ENCODE measurements at places on chromosomes 5 and 9.

GRCh38 chr5:74275171-74275992 is 365.1 kb downstream of the ENC1 start:
- H3K4me3 ChIP-seq: no peak overlapping the region
- DNase-seq: no peak
- no peaks in the 10 kb centered on the region for H3K36me3 ChIP-seq
- peaks cover 2% of the 10 kb centered on the region for H3K27me3 ChIP-seq
- no peaks in the 10 kb centered on the region for H3K4me1 ChIP-seq

- H3K36me3 ChIP-seq: peaks cover 26% of the 10 kb centered on the region
- no peak for DNase-seq
- no peak overlapping the region for H3K27ac ChIP-seq
- H3K27me3 ChIP-seq: peaks cover 5% of the 10 kb centered on the region
- no peak overlapping the region for H3K4me3 ChIP-seq
- peaks cover 42% of the 10 kb centered on the region for H3K4me1 ChIP-seq
Observed at GRCh38 chr9:112032009-112032408, 135.4 kb downstream of the UGCG start.

- no peaks in the 10 kb centered on the region for H3K27me3 ChIP-seq
- no peak overlapping the region for H3K4me3 ChIP-seq
- no peak for DNase-seq
Observed at GRCh38 chr5:43233946-43234345, 41.9 kb downstream of the NIM1K start.

DNA sequence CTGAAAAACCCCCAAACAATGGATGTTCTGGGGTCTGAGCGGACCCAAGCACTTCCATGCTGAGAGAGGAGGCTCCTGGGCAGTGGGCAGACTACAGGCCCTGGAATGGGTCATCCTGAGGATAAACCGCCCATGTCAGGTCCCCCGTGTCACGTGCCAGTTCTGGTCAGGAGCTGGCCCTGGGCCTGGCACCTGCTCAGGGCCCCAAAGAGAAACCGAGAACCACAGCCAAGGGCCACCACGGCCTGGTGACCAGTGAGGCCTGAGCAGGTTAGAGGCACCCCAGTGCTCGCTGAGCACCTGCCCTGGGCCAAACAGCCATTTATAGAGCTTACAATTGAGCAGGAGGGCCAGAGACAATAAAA is 15.8 kb downstream of the LMAN2 start:
- no peak for DNase-seq
- H3K27ac ChIP-seq: no peak overlapping the region
- peaks cover 57% of the 10 kb centered on the region for H3K36me3 ChIP-seq
- peaks cover 5% of the 10 kb centered on the region for H3K27me3 ChIP-seq
- no peak overlapping the region for H3K4me3 ChIP-seq
- peaks cover 68% of the 10 kb centered on the region for H3K4me1 ChIP-seq

GRCh38 chr9:107299437-107299836 is 16.4 kb downstream of the RAD23B start:
- DNase-seq: peak; percentile 5
- H3K4me3 ChIP-seq: no peak overlapping the region
- no peak overlapping the region for H3K27ac ChIP-seq
- peaks cover 1% of the 10 kb centered on the region for H3K27me3 ChIP-seq
- H3K4me1 ChIP-seq: peaks cover 41% of the 10 kb centered on the region
- H3K36me3 ChIP-seq: no peaks in the 10 kb centered on the region

- no peak overlapping the region for H3K27ac ChIP-seq
- no peak overlapping the region for H3K4me3 ChIP-seq
- no peaks in the 10 kb centered on the region for H3K27me3 ChIP-seq
- H3K36me3 ChIP-seq: peaks cover 4% of the 10 kb centered on the region
- peaks cover 33% of the 10 kb centered on the region for H3K4me1 ChIP-seq
Observed at GRCh38 chr5:107451028-107451427, 219.7 kb downstream of the EFNA5 start.

DNA sequence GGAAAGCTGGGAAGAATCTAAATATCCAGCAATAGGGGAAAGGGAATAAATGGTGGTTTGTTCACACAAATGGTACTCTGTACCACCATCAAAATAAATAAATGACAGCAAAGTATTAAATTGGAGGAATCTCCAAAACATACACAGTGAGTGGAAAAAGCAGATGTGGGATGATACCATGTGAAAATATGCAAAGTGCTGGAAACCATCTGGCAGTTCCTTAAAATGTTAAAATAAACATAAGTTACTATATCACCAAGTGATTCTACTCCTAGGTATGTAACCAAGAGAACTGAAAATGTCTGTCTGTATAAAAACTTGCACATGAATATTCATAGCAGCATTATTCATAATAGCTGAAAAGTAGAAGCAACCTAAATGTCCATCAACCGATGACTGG is 41.9 kb upstream of the TEX48 start:
- no peaks in the 10 kb centered on the region for H3K36me3 ChIP-seq
- H3K4me3 ChIP-seq: no peak overlapping the region
- no peak for DNase-seq
- H3K27me3 ChIP-seq: no peaks in the 10 kb centered on the region
- no peaks in the 10 kb centered on the region for H3K4me1 ChIP-seq

DNA sequence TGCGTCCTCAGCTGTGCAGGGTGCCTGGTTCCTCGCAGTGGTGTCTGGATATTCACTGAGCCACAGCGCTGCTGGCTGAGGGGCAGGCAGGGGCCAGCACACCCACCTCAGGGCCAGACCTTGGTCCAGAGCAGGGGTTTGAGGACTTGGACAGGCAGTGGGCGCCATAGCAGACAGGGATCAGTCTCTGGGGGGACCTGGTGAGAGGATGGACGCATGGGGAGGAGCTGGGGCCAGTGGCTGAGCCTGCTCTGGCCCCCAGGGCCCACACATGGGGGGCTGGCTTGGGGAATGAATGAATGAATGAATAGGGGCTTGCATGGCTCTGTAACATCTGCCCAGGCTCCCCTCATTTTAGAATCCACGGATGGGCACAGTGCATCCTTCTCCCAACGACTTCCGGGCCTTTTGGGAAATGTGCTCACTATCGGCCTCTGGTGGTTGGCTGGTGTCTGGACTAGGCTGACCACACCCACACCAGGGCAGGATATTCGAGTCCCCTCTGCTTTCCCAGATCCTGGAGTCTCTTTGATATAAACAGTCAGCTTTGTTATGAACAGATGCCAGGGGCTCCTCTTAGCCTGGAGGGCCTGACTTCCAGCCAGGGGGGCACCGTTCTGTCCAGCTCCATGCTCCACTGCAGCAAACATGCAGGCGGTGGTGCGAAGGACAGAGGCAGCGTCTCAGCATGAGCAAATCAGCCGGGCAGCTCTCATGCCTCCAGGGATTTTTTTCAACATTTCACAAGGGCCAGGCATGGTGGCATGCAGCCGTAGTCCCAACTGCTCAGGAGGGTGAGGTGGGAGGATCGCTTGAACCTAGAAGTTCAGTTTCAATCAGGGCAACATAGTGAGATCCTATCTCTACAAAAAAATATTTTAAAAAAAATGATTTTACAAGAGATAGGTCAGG is 62.6 kb downstream of the NEK6 start:
- H3K4me1 ChIP-seq: peaks cover 14% of the 10 kb centered on the region
- no peak overlapping the region for H3K4me3 ChIP-seq
- H3K27me3 ChIP-seq: no peaks in the 10 kb centered on the region
- peak; percentile 39 for DNase-seq

GRCh38 chr5:122907276-122907675 is 61.9 kb downstream of the SNX24 start:
- H3K27me3 ChIP-seq: peaks cover 5% of the 10 kb centered on the region
- no peak overlapping the region for H3K27ac ChIP-seq
- H3K36me3 ChIP-seq: no peaks in the 10 kb centered on the region
- DNase-seq: no peak
- H3K4me1 ChIP-seq: peaks cover 13% of the 10 kb centered on the region

GRCh38 chr5:106755066-106755465 is 915.7 kb downstream of the EFNA5 start:
- H3K4me1 ChIP-seq: no peaks in the 10 kb centered on the region
- H3K4me3 ChIP-seq: no peak overlapping the region
- H3K36me3 ChIP-seq: no peaks in the 10 kb centered on the region
- no peak overlapping the region for H3K27ac ChIP-seq

DNA sequence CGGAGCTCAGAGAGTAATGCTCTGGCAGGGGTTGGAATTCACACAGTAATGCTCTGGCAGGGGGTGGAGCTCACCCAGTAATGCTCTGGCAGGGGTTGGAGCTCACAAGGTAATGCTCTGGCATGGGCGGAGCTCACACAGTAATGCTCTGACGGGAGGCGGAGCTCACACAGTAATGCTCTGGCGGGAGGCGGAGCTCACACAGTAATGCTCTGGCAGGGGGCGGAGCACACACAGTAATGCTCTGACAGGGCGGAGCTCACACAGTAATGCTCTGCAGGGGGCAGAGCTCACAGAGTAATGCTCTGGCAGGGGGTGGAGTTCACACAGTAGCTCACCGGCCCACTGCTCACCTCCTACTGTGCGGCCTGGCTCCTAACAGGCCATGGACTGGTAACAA is 47.2 kb upstream of the LPCAT1 start:
- H3K36me3 ChIP-seq: peaks cover 22% of the 10 kb centered on the region
- DNase-seq: no peak
- H3K27me3 ChIP-seq: no peaks in the 10 kb centered on the region
- H3K27ac ChIP-seq: peak overlapping the region; percentile 24

- H3K4me3 ChIP-seq: no peak overlapping the region
- H3K36me3 ChIP-seq: no peaks in the 10 kb centered on the region
- no peak for DNase-seq
- no peaks in the 10 kb centered on the region for H3K4me1 ChIP-seq
- no peak overlapping the region for H3K27ac ChIP-seq
Observed at GRCh38 chr9:134314039-134314949, 12.0 kb upstream of the RXRA start.

- no peak overlapping the region for H3K4me3 ChIP-seq
- no peaks in the 10 kb centered on the region for H3K36me3 ChIP-seq
- no peaks in the 10 kb centered on the region for H3K27me3 ChIP-seq
Observed at GRCh38 chr5:98060148-98060547, 713.3 kb upstream of the RGMB start.
